Aorta (tissue), 5 donors: ENCODE measurements at places on chromosomes 5 and 9.

DNA sequence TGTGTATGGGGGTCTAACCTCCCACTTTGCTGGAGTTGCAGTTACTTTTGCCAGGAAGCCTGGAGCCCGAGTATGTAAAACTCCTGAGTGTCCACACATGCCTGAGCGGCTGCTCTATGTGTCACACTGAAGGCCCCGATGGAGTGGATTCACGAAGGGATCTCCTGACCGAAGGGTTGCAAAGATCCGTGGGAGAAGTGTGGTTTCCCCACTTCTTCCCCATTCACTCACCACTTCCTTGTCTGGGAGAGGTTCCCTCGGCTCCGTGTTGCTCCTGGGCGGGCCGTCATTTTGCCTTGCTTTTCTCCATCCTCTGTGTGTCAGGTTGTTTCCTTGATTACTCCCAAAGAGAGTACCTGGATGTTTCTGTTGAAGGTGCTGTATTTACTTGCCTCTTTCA, 16.2 kb upstream of the IL3 start:
- no peaks in the 10 kb centered on the region for H3K27me3 ChIP-seq
- H3K4me1 ChIP-seq: no peaks in the 10 kb centered on the region
- DNase-seq: peak; percentile 63
- no peak overlapping the region for H3K27ac ChIP-seq

- no peaks in the 10 kb centered on the region for H3K27me3 ChIP-seq
- no peaks in the 10 kb centered on the region for H3K36me3 ChIP-seq
- H3K4me3 ChIP-seq: no peak overlapping the region
- DNase-seq: no peak
- H3K4me1 ChIP-seq: no peaks in the 10 kb centered on the region
- H3K27ac ChIP-seq: no peak overlapping the region
These were observed 124.1 kb upstream of the KCNN2 start for GRCh38 chr5:114237766-114238165.

DNA sequence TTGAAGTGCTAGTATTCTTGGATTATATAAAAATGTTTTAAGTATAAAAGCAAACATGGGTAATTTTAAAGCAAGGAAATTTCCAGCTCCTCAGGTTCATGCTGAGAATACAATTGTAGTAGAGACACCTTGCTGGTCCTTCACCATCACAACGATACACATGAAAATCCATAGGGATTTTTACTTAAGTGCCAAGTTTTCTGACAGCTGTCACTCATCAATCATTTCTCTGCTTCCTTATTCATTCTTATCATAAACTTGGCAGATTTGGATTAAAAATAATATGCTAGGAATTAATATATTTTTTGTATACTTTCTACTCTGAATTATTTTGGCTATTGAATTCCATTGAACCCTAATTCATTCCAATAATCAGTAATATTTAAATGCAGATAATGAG, 167.9 kb upstream of the PTGER4 start:
- no peak for DNase-seq
- H3K27me3 ChIP-seq: no peaks in the 10 kb centered on the region
- no peak overlapping the region for H3K27ac ChIP-seq
- H3K4me3 ChIP-seq: no peak overlapping the region
- no peaks in the 10 kb centered on the region for H3K36me3 ChIP-seq

- no peak overlapping the region for H3K4me3 ChIP-seq
- no peaks in the 10 kb centered on the region for H3K4me1 ChIP-seq
- H3K27me3 ChIP-seq: no peaks in the 10 kb centered on the region
- no peak for DNase-seq
- H3K27ac ChIP-seq: no peak overlapping the region
These were observed 133.4 kb upstream of the SHB start for GRCh38 chr9:38202336-38202938.

GRCh38 chr5:39114155-39114554, 40.0 kb upstream of the RICTOR start:
- H3K27ac ChIP-seq: no peak overlapping the region
- DNase-seq: no peak
- H3K27me3 ChIP-seq: no peaks in the 10 kb centered on the region
- no peak overlapping the region for H3K4me3 ChIP-seq
- no peaks in the 10 kb centered on the region for H3K4me1 ChIP-seq
- no peaks in the 10 kb centered on the region for H3K36me3 ChIP-seq

GRCh38 chr5:153672347-153673090, 182.0 kb downstream of the GRIA1 start:
- no peak for DNase-seq
- H3K4me1 ChIP-seq: no peaks in the 10 kb centered on the region
- no peak overlapping the region for H3K4me3 ChIP-seq
- H3K27me3 ChIP-seq: no peaks in the 10 kb centered on the region
- no peaks in the 10 kb centered on the region for H3K36me3 ChIP-seq

DNA sequence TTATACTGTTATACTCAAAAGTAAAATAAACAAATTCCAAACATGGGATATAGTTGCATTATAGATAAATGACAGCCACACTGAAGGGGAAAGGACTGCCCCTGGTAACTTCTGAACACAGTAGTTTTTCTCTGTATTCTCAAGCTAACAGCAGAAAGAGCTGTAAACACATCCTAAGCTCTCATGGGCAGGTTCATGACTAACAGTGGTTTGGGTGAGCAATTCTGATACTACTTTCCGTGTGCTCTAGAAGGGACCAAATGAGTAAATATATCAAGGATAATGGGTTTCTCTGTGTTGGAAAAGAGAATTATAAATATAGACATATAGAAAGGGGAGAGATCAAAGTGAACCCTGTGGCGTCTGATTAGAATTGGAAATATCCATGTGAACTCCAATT, 2.2 kb upstream of the LCN6 start:
- no peaks in the 10 kb centered on the region for H3K36me3 ChIP-seq
- H3K27ac ChIP-seq: no peak overlapping the region
- DNase-seq: no peak
- no peaks in the 10 kb centered on the region for H3K27me3 ChIP-seq
- no peak overlapping the region for H3K4me3 ChIP-seq

DNA sequence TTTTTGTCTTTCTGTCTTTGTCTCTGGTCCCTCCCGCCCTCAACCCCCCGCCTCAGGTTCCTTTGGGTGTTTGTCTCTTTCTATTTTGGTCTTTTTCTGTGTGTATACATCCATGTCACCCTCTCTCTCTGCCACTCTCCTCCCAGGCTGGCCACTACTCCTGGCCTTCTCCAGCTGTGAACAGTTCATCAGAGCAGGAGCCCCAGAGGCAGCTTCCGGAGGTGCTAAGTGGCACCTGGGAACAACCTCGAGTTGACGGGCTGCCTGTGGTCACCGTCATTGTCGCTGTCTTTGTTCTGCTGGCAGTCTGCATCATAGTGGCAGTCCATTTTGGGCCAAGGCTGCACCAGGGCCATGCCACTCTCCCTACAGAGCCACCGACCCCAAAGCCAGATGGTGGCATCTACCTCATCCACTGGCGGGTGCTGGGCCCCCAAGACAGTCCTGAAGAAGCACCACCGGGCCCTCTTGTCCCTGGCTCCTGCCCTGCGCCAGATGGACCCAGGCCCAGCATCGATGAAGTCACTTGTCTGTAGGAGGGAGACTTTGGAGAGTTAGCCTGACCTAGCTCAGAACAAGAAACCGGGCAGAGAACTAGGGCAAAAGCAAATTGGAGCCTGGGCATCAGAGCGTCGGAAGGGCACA, 1.7 kb downstream of the SMIM33 start:
- no peak for DNase-seq
- H3K36me3 ChIP-seq: peaks cover 3% of the 10 kb centered on the region
- no peak overlapping the region for H3K27ac ChIP-seq
- no peaks in the 10 kb centered on the region for H3K4me1 ChIP-seq

GRCh38 chr9:68739621-68740174, 34.7 kb downstream of the PIP5K1B start:
- no peaks in the 10 kb centered on the region for H3K36me3 ChIP-seq
- no peak for DNase-seq
- peak overlapping the region; percentile 17 for H3K27ac ChIP-seq
- H3K4me1 ChIP-seq: no peaks in the 10 kb centered on the region
- no peak overlapping the region for H3K4me3 ChIP-seq

DNA sequence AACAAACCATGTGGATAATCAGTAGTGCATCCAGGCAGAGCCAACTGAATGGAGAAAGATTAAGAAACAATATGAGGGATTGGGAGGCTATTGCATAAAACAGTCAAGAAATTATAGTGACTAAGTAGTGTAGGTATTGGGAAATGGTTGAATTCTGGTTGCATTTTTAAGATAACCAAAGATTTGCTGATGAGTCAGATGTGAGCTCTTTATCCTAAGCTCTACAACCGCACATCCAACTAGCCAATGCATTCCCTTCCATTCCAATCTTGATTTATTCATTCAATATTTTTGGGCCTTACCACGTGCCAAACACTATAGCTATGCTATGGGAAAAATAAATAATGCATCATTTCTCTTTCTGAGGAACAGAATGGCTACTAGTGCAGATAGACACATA, 524.5 kb upstream of the RGMB start:
- H3K27ac ChIP-seq: no peak overlapping the region
- H3K36me3 ChIP-seq: no peaks in the 10 kb centered on the region
- H3K4me3 ChIP-seq: no peak overlapping the region
- DNase-seq: no peak
- no peaks in the 10 kb centered on the region for H3K4me1 ChIP-seq

DNA sequence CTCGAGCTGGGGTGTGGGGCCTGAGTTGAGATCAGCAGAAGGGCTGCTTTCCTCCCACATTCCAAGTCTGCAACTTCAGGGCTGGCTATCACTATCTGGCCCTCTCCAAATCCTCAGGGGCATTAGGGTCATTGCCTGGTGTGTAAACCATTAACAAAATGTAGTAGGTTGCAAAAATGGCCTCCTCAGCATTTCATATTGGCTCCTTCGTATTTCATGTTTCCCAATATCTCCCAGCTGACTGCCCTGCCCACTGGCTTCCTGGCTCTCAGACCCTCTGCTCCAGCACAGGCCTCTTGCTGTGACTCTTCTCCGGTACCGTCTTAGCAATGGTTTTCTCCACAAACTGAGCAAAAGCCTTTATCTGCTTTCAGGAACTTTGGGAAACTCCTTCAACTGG, 113.8 kb downstream of the GADD45G start:
- DNase-seq: no peak
- no peaks in the 10 kb centered on the region for H3K4me1 ChIP-seq
- H3K36me3 ChIP-seq: no peaks in the 10 kb centered on the region
- H3K27me3 ChIP-seq: no peaks in the 10 kb centered on the region
- no peak overlapping the region for H3K27ac ChIP-seq
- H3K4me3 ChIP-seq: no peak overlapping the region

DNA sequence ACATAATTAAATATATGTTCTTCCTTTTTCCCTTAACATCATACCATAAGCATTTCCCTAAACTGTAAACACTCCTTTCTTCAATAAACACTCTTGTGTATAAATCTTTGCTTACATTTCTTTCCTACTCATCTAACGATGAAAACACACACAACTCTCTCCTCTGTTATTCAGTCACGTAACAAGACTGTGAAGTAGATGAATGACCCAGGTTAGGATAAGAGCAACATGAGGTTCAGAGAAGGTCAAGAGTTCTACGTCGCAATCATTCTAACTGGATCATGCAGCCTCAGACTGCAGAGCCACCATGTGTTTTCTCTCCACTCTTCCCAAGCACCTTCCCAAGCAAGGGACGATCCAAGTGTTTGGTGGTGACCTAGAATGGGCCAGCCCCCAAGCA, 70.5 kb upstream of the SPTLC1 start:
- H3K27me3 ChIP-seq: no peaks in the 10 kb centered on the region
- H3K4me3 ChIP-seq: no peak overlapping the region
- no peak for DNase-seq
- H3K4me1 ChIP-seq: no peaks in the 10 kb centered on the region

- H3K36me3 ChIP-seq: no peaks in the 10 kb centered on the region
- DNase-seq: no peak
- H3K4me3 ChIP-seq: no peak overlapping the region
These were observed 214.8 kb downstream of the MPDZ start for GRCh38 chr9:13064676-13065075.

- H3K27ac ChIP-seq: peak within 1 kb of the TSS; percentile 59
- peak; percentile 84 for DNase-seq
- H3K27me3 ChIP-seq: no peaks in the 10 kb centered on the region
- no peaks in the 10 kb centered on the region for H3K4me1 ChIP-seq
- H3K36me3 ChIP-seq: no peaks in the 10 kb centered on the region
These were observed at the start of gene LIFR for GRCh38 chr5:38556599-38557307. Gene LIFR (minus strand): TSS chr5:38556646. CDS start chr5:38530647, 25,999 bp downstream.

DNA sequence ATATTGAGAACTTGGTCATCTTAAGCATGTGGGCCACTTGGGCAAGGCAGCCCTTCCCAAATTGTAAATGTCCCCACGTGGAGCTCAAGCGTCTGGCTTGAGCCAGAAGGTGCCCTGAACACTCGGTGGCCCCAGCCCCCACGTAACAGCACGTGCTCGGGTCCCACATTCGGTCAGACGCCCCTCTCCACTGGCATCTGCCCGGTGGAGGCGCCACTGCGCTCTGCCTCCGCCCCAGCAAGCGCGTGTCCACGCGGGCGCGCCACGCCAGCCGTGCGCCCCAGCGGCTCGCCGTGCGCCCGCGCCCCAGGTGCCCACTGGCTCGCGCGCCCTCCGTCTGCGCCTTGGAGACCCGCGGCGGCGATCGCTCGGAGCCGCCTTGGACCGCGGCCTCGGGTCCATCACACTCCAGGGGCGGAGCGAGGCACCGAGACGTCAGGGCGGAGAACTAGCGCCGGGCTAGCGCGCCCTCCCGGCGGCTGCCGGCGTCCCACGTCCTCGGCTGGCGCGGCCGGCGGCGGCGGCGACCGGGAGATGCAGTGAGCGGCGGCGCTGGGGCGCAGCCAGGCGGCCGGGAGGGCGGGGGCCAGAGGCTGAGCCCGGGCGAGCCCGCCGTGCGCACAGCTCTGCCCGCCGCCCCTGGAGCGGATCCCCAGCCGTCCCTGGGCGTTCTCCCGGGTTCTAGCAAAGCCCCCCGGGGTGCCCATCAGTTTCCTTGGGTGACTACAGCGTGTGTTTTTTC, at the start of gene PALM2AKAP2:
TSS of gene PALM2AKAP2 (plus strand) at position 488 of the 742 bp plus-strand sequence. CDS start 291 bp downstream, outside the sequence.
- DNase-seq: peak; percentile 81
- H3K36me3 ChIP-seq: no peaks in the 10 kb centered on the region
- H3K4me1 ChIP-seq: peaks cover 15% of the 10 kb centered on the region
- peak within 1 kb of the TSS; percentile 98 for H3K4me3 ChIP-seq

DNA sequence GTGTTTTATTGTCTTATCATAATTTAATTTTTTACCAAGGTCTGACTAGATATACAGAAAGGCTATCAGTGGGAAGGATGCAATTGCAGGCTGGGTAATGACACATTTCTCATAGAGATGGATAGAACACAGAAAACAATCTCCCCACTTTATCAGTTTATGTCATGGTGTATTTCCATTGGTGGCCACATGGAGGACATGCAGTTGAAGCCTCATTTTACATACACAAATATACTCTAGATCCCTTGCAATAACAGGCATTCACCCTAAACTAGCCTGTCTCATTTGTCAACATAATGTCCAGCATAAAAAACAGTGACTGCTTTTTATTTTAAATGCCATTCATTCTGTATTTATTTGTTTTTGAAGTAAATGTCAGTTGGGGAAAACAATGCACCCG, 526.3 kb downstream of the GABRG2 start:
- no peak overlapping the region for H3K27ac ChIP-seq
- no peaks in the 10 kb centered on the region for H3K4me1 ChIP-seq
- no peak for DNase-seq
- no peaks in the 10 kb centered on the region for H3K36me3 ChIP-seq

DNA sequence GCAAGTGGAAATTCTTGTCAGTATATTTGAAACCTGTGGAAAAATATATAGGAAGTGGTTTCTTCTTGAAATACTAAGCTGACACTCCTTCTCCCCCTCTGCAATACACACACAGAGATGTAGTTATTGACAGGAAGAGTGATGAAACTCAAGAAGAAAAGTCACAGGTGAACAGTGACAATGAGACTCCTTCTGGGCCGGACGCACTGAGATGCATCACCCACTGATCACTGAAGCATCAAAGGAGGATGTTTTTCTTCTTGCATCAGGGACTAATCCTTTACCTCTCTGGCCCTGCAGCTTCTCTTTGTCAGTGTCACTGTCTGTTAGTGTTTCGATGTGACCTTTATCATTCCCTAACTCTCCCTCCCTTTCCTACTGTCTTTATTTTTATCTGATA, 1864.2 kb upstream of the C9orf72 start:
- peaks cover 2% of the 10 kb centered on the region for H3K27me3 ChIP-seq
- no peak overlapping the region for H3K4me3 ChIP-seq
- H3K4me1 ChIP-seq: no peaks in the 10 kb centered on the region
